ENCODE measurements at places on chromosomes 5 and 9.
A peak's percentile ranks its signal among the peaks of the same experiment; 100 is the strongest.

DNA sequence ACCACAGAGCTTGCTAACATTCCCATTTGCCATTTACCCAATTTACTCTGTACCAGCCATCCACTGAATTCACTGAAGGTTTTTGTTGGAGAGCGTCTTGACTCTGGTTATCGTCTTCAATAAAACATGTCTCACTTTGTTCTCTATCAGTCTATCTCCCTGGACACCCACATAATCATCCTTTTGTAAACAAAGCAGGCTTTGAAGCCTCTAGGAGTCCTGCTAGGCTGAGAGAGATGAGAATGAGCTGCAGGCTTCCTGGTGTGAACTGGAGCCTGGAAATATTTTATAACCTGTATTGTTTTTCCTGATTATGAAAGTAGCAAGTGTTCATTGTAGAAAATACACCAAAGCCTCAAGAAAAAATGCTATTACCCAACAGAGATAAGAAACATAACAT is 140.6 kb upstream of the ZNF366 start:
- DNase-seq, result no peak

DNA sequence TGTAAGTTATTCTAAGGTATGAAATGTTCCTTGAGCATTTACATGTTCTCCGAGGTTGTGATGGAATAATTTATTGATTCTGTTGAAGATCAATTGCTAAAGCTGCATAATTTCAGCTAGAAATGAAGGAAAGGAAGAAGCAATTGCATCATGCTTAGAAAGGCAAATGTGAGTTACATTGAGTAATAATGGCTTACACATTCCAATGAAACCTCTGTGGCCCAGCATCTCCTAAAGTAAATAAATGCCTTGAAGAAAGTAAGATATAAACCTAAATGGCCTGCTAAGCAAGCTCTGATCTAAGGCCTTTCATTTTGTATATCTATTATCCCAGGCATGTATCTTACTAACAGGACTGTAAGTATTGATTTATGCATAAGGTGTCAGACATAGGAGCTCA is 677.3 kb upstream of the RGMB start:
- no peak for DNase-seq

DNA sequence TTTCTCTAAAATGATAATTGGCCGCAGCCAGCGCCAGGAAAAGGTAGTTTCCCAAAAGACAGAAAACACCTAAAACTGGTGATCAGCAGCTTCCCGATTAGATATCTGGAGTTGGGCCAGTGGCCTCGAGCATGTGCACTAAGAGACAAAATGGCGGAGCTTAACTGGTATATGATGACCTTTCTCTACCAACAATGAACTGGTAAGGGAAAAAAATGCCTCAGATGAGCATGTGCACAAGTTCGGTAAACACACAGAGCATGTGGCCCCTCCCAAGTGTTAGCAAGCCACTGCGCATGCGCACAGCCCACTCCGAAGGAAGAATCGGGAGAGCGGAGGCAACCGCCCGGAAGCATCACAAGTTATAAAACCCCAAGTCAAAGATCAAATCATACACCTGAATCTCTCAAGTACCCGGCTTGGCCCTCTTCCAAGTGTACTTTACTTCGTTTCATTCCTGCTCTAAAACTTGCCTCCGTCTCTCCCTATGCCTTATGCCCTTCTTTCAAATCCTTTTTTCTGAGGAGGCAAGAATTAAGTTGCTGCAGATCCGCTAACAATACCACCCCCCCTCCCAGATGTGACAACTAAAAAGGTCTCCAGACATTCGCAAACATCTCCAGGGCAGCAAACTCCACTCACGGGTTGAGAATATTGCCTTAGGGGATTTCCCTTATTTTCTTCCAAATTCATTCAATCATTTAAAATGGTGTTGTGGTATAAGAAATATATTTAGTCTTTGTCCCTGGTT is 15.0 kb upstream of the PTBP3 start:
- peak; percentile 58 for DNase-seq

DNA sequence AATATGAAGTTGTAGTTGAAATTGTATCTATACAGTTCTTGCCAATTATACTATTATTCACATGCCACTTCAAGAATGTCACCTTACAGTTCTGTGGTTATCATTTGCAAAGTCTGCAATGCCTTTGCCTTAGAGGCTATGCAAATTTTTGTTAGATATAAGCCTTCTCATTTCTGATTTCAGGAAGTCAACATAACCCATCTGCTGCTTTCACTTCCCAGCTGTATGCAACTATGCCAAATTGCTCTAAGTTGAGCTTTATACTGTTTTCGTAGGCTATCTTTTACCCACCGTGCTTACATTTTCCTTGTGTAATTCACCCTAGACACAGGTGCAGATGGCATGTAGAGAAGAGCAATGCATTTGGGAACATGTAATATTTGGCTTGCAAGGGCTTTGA is 1083.0 kb downstream of the CDH9 start:
- no peak for DNase-seq

DNA sequence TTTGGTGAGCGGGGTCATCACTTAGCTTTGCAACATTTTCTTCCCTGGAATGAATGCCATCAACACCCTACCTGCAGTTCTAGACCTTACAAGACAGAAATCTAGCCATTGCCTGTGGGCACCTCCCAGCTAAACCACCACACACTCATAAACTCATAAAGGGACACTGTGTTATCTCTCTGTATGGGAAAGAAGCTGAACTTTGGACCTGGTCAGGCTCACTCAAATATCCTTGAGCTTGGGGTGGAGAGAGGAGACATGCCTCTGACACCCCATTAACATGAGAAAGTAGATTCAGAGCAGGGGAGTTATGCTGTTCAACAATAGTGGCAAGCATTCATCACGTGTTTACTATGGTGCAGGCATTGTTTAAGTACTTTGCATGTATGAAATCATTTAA is 205.6 kb downstream of the ZNF462 start:
- no peak for DNase-seq

DNA sequence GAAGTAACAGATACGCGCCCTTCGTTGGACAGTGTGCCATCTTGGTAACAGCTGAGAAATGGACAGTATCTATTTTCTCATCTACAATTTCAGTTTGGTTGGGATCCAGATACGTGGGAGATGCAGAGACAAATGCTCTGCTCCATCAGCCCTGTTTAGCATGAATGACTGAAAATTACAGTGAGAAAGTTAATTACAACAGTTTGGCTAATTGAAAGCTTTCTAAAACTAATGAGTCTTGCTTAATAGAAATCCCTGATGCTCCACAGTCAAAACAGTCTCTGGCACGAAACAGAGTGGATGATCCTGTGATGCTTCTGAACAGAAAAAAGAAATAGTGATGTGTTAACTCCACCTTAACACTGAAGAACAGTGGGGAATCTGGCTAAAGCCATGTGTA is 140.2 kb downstream of the DNAH5 start:
- DNase-seq, result no peak
